Testis (tissue), 5 donors: ENCODE measurements at places on chromosomes 13 and 19. TPM values are rescaled to one million over a fixed set of nuclear protein-coding genes. Genes with fewer than 3 reads are reported as not detected.

DNA sequence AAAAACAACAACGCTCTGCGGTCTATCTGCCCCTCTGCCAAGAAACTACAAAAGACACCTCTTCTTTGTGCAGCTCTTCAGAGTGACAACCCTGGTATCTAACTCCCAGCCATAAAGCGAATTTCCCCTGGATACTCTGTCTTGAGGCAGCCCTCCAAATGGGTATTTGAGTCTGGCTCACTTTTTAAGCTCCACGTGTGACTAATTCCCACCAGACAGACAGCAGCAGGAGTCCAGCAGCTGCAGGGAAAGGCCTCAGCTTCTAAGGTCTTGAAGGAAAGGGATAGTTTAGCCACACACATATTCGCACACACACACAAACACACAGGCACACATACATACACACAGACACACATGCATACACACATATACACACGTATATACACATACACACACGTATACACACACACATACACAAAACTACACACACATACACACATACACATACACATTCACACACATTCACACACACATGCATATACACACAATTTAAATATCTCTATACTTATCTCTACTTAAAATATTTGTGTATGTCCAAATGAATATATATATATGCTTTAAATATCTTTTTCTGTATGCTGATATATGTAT lies 188.8 kb downstream of the TSHZ3 start:
- no peak for DNase-seq

DNA sequence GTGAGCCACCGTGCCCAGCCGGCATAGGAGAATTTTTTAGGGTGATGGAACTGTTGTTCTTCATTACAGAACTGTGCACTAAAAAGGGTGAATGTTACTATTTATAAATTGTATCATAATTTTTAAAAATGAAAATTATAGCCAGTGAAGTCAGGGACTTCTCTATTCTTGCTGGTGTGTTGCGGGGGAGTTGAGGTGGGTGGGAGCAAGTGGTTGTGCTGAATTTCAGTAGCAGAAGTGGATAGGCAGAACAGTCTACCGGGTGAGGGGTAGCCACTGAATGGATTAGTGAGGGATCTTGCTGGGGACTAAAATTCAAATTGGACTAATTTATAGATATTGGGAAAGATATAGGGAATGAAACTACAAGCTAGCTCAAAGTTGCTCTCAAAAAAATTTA lies 74.0 kb downstream of the CAB39L start:
- DNase-seq, result no peak

The SPART gene
- 66.2 TPM for polyA plus RNA-seq

DNA sequence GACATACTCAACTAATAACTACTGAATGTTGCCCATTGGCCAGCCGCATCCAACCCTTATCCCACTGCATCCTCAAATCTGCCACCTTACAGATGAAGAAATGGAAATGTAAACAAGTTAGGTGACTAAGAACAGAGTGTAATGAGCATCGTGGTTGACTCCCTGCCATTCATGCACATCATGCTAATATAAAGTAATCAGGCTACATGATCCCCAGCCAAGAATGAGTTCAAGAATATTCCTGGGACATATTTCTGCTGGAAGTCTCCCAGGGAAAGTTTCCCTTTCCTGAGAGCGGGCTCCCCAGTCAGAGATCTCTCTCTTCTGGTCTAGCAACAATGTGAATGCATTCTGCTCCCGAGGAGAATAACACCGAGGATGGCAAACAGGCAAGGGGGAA lies 55.9 kb upstream of the SERP2 start:
- DNase-seq, result no peak

DNA sequence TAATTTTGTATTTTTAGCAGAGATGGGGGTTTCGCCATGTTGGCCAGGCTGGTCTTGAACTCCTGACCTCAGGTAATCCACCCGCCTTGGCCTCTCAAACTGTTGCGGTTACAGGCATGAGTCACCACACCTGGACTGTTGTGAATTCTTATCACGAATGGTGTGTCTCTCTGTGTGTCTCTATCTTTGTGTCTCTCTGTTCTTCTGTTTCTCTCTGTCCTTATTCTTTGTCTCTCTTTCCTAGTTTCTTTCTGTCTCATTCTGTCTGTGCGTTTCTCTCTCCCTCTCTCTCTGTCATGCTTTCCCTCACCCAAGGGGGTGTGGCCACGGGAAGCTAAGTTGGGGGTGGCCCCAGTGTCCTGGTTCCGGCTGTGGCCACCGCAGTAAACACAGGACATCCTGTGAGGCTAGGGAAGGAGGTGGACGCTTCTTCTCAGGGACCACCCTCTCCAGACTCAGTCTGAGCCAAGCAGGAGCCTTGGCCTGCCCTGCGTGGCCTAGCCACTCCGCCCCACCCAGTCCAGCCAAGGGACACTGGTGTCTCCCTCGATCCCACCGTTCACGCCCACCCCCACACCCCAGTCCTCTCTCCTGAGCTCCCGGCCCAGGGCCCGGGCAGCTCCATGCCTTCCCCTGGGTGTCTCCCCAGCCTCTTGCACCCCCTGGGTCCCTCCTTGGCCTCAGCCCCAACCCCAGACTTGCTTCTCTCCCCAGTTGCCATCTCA lies 3.9 kb upstream of the PRX start:
- peak; percentile 53 for DNase-seq

DNA sequence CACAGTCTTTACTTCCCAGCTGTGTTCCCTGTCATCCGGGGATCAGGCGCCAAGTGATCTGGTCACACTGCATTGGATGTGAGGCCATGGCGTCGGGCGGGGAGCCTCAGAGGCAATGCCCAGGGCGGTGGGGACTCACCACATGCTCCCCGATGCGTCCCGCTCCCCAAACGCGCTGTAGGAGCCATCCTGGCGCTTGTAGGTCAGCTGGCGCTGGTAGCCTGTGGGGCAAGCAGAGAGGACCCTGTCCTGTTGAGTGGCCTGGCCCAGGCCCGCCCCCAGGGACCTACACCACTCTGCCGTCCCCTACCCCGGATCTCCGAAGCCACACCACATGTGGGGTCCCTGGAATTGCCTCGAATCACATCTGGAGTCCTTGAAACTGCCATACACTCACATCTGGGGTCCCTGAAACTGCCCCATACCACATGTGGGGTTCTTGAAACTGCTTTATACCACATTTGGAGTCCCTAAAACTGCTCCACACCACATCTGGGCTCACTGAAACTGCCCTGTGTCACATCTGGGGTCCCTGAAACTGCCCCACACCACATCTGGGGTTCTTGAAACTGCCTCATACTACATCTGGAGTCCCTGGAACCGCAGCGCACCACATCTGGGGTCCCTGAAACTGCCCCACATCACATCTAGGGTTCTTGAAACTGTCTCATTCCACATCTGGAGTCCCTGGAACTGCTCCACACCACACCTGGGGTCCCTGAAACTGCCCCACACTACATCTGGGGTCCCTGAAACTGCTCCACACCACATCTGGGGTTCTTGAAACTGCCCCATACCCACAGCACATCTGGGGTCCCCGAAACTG lies 33.2 kb downstream of the F2RL3 start:
- no peak for DNase-seq

GRCh38 chr19:30091856-30092255 lies 149.8 kb downstream of the URI1 start:
- DNase-seq, result no peak

- no peak for DNase-seq
Observed at GRCh38 chr13:70170689-70171088, 62.4 kb upstream of the KLHL1 start.

DNA sequence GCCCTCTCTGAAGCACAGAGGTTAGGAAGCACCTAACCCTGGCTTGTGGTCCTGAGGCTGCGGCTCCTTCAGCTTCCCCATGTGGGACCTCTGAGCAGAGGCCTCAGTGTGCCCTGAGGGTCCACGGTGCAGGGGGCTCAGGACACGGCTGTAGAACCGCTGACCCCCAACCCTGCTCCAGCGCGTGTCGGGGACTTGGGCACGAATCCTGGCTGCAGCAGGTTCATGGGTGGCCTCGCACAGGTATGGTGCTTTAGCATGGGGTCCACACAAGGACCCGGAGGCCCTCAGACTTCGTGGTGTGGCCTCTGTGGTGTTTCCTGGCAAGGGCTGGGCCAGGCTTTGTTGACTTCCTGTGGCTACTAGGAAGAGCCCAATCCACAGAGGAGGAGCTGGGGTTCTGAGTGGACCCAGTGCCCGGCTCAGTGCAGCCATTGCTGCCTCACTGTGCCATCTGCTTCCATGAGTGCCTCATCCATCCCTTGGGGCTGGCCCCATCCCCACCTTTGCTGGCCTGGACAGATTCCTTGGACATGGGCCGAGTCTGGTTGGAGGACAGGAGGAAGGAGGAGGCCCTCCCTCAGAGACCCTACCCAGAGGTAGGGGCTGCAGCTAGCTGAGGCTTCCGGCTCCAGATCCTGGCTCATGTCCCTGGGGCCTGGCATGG lies 24.5 kb downstream of the ZBTB7A start:
- no peak for DNase-seq

DNA sequence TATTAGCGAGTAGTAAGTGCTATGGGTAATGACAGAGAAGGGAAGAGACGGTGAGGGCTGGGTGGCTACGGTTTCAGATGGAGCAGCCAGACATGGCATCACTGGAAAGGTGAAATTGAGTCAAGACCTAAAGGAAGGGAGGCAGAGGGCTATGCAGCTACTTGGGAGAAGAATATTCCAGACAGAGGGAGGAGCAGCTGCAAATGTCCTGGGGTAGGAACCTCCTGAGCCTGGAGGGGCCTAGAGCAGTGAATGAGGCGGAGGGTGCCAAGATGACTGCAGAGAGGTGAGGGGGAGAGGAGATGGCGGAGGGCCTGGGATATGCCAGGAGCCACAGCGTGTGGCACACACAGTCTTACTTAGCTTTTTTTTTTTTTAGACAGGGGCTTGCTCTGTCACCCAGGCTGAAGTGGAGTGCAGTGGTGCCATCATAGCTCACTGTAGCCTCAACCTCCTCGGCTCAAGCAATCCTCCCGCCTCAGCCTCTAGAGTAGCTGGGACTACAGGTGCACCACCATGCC lies 21.1 kb downstream of the PLEKHF1 start:
- DNase-seq, result no peak

DNA sequence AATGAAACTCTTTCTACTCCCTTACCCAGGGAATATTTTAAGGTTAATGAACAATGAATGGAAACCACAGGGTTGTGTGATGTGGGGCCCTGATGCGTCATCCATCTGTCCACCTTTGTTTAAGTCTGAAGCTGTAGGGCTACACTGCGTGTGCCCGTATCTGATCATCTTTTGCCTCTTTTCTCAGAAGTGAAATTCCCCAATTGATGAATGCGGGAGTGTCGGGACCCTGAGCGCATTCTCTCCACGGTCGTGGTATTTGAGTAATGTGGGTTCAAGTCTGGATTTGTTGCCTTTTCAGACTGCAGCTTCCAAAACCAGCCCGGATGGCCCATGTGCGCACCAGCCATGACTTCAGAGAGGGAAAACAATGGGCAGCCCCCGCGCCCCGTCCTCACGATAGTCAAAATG lies 112.3 kb downstream of the COL4A2 start:
- no peak for DNase-seq

The ASF1B gene
- 55.2 TPM for polyA plus RNA-seq

The ZNF540 gene
- polyA plus RNA-seq, result 6.6 TPM
